T-helper 17 cell (primary cell): ENCODE measurements at places on chromosomes 7 and 10. TPM values are rescaled to one million over a fixed set of nuclear protein-coding genes. Genes with fewer than 3 reads are reported as not detected.

DNA sequence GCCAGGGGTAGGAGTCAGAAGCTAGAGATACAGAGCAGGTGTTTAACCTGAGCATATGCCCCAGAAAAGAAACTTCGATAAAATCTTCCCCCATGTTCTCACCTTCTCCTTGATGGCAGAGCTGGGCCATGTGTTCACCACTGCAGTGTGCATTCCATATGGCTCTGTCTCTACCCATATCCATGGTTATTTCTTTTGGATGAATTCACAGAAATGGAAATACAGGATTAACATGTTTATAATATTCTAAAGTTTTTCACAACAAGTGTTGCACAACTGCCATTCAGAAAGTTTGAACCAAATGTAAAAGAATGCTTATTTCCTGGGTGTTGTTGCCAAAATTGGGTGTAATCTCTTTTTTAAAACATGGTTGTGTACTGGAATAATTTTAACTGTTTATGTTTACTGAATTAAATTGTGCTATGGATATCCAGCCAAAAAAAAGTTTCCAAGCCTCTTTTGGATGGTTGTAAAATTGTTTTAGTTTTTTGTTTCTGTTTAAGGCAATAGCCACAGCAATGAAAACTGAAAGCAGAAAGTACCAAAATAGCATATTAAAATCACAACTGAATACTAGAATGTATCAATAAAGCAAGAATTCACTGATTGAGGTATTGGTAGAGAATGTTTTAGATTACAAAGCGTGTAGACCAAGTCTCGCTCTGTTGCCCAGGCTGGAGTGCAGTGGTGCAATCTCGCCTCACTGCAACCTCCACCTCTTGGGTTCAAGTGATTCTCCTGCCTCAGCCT, 19.9 kb upstream of the CCNY start:
- no peaks in the 10 kb centered on the region for H3K27me3 ChIP-seq
- no peak overlapping the region for H3K4me3 ChIP-seq
- DNase-seq: no peak
- H3K4me1 ChIP-seq: peaks cover 6% of the 10 kb centered on the region
- peaks cover 4% of the 10 kb centered on the region for H3K36me3 ChIP-seq
- no peak overlapping the region for H3K27ac ChIP-seq

The UCMA gene
- not detected for total RNA-seq

The DMTF1 gene
- 125 TPM for total RNA-seq

The DNAH11 gene
- total RNA-seq: 0.05 TPM

The LRRC17 gene
- 0.86 TPM for total RNA-seq

The KIF11 gene
- 1.0 TPM for total RNA-seq
